ENCODE measurements at places on chromosomes 12 and 14.

DNA sequence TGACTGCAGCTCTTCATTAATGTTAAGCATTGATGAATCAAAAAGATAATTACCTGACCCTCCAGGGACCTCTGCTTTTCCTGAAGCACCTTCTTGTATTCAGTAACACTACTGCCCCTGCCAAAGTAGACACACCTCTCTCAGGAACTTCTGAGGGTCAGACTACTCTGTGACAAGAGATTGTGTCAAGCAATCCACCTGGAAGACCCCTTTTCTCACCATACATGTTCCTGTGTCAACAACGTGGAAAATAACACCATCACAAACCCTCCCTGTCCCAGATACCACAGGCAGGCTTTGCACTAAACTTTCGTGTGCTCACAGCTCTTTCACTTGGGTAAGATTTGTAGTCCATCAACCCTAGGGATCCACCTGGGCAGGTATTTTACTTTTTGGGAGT is 13.2 kb downstream of the KRT76 start:
- DNase-seq: no peak

GRCh38 chr14:99699085-99699760 is 15.1 kb downstream of the CYP46A1 start:
- no peak for DNase-seq

DNA sequence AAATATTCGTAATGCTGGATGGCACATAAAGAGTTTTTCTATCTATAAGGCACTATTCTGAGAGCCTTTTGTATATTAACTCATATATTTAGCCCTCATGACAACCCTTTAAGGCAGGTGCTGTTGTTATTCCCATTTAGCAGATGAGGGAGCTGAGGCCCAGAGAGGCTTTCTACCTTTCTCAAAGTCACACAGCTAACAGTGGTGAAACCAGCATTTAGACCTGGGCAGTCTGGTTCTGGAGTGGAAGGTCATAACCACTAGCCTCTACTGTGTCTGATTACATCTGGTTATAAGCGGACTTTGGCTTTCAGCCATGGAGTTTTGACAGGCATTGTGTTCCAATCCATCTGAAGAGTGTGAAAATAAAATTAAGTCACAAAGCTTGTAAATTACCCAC is 41.2 kb upstream of the HDAC7 start:
- DNase-seq: no peak

- no peak for DNase-seq
These were observed 120.5 kb downstream of the RIMBP2 start for GRCh38 chr12:130595566-130595965.

DNA sequence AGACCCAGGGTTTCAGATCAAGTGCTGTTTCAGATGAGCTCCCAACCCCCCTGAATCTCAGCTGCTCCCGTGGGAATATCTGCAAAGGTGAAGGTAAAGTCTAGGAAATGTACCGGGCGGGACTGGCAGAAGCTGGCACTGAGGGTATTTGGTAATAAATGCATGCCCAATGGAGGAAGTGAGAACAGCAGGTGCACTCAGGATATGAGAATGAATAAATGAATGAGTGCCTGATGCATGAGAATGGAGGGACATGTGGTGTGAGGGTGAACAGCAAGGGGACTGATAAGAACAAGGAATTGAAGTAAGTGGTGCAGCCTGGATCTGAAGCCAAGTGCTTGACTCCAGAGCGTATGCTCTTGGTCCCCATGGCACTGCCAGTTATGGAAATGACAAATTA is 11.6 kb downstream of the RAPGEF3 start:
- no peak for DNase-seq

GRCh38 chr12:98469109-98469508 is 46.3 kb upstream of the TMPO start:
- DNase-seq: no peak

DNA sequence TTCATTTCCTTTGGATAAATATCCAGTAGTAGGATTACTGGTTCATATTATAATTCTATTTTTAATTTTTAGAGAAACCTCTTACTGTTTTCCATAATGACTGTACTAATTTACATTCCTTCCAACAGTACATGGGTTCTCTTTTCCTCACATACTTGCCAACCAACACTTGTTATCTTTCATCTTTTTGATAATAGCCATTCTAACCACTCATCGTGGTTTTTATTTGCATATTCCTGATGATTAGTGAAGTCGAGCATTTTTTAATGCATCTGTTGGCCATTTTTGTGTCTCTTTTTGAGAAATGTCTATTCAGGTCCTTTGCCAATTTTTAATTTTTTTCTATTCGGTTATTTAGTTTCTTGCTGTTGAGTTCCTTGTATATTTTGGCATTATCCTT is 457.7 kb upstream of the PDE3A start:
- no peak for DNase-seq

DNA sequence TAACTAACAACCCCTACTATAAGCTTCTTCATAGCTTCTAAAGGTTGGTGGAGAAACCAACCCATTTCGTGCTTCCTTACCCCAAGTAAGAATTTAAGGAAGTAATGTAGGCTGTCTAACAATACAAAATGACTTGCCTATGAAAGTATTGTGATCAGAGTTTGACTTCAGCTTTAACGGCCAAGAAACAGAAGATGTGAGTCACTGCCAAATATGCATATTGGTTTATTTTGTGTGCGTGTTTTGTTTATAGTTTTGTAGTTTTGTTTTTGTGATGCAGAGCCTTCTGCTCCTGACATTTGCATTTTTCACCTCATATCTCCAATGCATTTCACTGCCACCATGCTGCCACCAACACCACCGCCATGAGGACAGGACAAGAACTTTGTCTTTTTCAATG is 146.0 kb downstream of the FBXL14 start:
- DNase-seq: no peak

- no peak for DNase-seq
These were observed 1.7 kb downstream of the PLEK2 start for GRCh38 chr14:67410313-67410712.

DNA sequence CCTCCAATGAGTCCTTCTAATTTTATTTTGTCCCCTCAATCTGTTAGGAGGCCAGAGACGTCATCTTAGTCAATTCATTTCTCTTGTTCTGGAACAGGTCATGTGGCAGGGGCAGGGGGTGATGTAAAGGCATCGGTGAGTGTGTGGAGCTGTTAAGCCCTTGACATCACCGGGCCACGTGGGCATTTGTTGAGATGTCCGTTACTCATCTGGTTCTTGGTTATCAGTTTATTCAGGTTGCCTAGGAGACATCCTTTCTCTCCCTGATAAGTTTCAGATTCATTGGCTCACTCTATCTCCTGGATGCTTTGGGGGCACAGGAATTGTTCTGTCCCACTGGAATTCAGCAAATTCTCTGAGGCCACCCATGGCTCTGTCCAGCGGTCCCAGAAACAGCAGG is 33.6 kb upstream of the SEL1L start:
- DNase-seq: no peak

DNA sequence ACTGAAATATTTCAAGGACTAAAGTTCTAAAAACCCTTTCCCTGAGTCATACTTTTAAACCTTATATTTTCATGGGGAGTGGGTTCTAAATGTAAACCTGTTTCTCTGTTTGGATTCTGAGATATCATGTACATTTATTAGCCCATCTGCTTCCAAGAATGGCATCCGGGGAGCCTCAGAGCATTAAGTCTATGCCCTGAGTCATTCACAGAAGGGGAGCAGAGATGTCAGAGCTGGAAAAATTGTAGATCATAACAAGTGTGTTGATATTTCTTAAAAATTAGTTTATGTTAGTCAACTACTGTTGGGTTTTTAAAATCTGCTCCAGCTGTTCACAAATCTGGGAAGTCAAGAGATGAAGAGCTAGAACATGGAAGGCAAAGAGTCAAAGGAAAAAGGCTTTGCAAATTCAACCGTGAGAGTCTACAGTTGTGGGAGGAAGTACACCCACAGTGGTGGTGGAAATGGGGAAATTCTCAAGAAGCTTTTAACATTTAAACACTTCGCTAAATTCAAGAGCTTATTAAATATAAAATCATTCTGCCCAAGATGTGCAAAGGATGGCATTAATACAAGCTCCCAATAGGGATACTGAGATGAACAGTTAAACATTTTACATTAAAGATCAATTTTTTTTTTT is 70.5 kb upstream of the FLRT2 start:
- DNase-seq: no peak

DNA sequence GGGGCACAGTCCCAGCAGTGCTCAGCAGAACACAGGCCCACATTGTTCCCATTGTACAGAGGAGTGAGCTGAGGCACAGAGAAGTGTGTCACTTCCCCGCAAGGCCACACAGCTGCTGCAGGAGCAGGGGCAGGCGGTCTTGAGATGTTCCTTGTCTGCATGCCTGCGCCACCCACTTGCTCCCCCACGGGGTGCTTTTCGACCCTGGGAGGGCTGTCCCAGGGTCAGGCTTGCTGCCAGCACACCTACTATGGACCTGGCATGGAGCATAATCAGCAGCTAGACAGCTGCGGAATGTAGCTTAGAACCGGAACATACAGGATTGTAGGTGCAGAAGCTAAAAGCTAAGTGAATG is 7.8 kb upstream of the EP400 start:
- DNase-seq: no peak

DNA sequence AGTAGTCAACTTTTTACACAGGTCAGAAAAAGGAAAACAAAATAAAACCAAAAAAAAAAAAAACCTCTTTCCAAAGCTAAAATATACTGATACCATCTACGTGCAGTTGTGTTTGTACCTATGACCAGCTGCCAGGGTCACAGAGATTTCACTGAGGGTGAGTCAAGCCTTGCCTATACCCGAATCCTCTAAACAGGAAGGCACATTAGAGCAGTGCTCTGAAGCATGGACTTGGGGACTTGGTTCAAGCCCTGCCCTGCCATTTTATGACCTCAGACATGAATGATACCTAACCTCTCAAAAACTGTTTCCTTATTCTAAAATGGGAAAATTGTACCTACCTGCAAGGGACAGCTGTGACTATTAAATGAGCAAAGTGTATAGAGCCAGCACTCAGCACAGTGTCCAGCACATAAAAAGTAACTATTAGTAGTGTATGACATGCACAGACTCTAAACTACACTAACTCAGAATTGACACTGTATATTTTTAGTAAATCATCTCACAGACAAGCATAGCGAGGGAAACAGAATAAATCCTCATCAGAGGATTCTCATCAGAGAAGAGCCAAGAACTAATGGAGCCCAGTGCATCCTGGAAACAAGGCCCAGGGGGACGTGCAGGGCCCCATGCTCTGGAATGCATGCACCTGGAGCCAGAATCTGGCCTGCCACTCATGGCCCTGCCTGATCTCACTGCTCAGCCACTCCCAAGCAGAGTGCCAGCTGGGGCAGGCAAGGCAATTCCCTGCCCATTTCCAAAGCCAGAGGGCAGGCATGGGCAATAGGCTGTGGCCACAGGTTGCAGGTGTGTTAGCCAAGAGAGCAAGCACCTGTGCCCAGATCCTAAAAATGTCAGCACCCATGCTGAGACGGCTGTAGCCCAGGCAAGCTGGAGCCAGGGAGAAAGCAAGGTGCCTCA is 57.0 kb downstream of the NT5DC3 start:
- no peak for DNase-seq

- no peak for DNase-seq
These were observed 18.8 kb downstream of the NCKAP5L start for GRCh38 chr12:49809381-49809905.

DNA sequence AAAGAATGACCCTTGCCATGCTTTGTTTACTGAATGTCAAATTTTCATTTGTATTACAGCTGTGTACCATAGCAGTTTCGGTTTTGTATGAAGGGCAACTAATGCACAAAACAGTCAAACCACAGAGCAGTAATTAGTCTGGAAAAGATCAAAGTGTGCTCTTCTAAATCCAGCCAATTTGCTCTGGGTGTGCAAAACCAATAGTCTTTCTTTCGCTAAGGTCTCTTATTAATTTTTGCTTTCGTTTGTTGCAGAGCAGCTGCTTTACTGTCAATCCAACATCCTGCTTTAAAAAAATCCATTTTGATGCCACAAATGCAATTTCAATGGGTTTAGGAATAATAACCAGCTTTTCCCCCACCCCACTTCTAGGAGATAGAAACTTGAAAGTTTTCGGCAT is 114.2 kb downstream of the BRMS1L start:
- DNase-seq: no peak

- no peak for DNase-seq
These were observed 422.2 kb upstream of the FOXG1 start for GRCh38 chr14:28344381-28344780.

DNA sequence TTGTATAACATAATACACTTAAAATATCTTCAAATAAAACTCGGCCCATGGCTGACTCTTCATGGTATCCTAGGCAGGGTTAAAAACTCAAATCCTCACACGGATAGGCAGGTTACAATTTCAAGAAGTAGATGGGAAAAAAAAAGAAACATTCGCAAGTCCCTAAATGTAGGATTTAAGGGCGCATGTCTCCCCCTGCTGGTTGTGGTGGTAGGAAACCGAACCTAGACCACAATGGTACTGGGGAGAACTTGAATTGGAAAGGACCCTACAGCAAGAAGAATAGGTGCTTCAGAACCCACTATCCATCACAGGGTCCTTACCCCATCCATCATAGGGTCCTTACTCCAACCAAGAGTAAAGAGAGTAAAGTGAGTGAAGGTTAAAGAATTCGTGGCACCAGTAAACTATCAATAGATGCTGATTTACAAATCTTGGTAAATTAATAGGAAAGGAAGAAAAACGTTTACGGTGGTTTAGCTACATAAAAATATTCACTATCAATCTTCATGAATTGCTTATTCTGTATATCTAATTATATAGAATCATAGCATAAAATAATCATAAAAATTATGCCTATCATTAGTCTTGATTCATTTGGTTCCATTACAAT is 3.3 kb upstream of the CIPC start:
- peak; percentile 88 for DNase-seq

GRCh38 chr12:56716933-56717880 is 7.9 kb downstream of the NACA start:
- no peak for DNase-seq

DNA sequence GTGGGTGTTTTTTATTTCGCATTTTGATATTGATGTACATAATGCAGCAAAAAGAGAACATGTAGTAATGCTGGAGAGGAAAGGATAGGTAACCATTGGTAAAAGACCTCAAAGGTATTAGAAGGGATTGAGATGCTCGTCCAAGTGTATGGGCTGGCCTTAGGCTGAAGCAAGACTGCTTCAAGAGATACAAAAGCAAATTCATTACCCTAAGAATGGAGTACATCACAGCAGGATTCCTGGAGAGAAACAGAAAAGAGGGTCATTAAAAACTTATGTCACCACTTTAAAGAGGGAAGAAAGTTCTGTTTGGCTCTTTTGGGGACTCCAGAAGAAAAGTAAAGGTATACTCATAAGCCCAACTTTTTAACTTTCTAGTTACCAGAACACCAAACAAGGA is 420.5 kb downstream of the ZFP36L1 start:
- DNase-seq: no peak

- DNase-seq: no peak
These were observed 21.2 kb upstream of the FZD10 start for GRCh38 chr12:130141105-130141504.

- DNase-seq: no peak
These were observed 170.0 kb upstream of the PRMT8 start for GRCh38 chr12:3320881-3321509.

DNA sequence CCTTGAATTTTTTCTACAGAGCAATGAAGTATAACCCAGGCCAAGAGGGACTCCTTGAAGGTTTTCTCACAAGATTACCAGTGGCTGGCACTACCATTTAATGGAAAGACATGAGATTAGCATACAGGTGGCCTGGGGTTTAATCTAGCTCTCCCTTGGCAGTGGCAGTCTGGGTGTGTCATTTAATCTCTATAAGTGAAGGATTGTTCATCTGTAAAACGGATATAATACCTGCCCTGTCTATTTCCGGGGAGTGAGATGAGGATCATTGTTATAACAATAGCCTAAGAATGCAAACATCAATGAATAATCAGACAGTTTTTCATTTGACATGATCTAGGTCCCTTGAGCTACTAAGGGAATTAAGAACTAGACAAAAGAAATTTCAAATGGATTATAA is 168.7 kb upstream of the CPNE8 start:
- DNase-seq: no peak

GRCh38 chr12:123879101-123879500 is 93.5 kb downstream of the CCDC92 start:
- DNase-seq: no peak

All from stimulated activated CD8-positive, alpha-beta memory T cell treated with anti-CD3 and anti-CD28 coated beads, Interleukin-4, amount 100 ng/mL, for 48 hours (primary cell).